ENCODE measurements at places on chromosomes 7 and 10.

DNA sequence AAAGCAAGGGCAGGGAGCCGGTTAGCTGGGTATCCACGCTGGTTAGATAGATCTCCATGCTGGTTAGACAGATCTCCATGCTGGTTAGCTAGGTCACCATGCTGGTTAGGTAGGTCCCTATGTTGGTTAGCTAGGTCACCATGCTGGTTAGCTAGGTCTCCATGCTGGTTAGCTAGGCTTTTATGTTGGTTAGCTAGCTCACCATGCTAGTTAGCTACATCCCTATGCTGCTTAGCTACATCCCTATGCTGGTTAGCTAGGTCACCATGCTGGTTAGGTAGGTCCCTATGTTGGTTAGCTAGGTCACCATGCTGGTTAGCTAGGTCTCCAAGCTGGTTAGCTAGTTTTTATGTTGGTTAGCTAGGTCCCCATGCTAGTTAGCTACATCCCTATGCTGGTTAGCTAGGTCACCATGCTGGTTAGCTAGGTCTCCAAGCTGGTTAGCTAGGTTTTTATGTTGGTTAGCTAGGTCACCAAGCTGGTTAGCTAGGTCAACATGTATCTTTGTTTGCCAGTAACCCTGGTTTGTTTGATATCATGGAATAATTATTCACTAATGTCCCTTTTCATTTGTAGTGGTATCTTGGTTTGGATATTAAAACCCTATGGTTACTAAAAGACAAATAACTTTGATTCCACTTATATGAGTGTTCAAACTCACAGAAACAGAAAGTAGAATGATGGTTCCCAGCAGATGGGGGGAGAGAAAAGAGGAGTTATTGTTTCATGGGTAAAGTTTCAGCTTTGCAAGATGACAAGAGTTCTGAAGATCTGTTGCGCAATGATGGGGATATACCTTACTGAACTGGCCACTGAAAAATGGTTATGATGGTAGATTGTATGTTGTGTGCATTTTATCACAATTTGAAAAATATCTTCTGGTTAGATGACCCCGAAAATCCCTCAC, 136.2 kb downstream of the PRPF18 start:
- DNase-seq, result no peak

DNA sequence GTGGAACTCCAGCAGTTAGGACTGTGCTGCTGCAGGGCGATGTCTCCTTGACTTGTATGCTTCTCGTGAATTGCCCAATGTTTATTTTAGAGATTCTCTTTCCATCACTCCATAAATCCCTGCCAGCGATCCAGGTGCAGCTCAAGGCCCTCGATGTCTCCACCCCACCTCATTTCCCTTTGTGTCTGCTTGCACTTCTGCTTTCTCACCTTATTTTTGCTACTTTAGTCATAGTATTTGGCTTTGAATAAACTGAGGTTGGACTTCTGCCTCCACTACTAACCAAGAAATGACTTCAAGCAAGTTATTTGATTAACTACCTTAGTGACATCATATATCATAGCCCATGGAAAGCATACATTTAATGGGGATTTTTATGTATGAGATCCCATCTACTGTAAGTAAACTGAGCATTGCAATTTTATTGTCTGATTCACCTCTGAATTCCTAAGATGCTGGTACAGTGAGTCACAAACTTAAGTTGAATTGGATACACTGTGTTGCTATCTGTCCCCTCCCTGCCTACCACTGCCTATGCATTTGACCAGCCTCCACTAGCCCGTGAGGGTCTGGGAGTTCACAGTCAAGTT, 255.8 kb downstream of the ABCA13 start:
- DNase-seq, result peak; percentile 13

DNA sequence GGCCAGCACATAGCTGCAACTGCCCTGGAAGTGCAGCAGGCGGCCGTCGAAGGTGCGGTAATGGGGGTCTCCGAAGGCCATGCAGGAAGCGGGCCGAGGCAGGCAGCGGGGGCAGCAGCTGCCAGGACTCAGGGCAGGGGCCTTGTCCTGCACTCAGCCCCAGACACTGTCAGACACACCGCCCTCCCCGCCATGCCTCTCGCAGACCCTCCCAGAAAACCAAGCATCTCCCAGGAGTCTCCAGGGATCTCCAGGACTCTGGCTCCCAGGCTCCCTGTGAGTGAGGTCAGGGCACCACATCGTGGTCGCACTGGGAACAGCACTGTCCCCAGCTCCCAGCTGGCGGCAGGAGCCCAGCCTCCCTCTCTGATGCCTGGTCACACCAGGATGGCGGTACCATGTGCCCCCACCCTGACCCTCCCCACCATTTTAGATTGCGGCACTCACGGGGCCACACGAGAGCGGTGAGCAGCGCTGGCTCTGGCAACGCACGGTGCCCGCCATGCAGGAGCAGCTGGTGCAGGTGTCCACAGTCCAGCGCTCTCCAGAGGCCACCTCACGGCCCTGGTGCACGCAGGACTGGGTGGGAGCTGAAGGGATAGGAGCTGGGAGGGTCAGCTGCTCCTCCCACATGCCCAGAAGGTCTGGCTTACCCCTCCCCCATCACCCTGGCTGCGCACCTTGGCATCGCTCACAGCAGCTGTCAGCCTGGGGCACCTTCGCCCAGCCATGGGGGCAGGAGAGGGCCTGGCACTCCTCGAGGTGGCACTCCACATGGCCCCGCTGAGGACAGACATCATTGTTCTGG, 17.5 kb downstream of the ATP6V1F start:
- DNase-seq, result peak; percentile 97

DNA sequence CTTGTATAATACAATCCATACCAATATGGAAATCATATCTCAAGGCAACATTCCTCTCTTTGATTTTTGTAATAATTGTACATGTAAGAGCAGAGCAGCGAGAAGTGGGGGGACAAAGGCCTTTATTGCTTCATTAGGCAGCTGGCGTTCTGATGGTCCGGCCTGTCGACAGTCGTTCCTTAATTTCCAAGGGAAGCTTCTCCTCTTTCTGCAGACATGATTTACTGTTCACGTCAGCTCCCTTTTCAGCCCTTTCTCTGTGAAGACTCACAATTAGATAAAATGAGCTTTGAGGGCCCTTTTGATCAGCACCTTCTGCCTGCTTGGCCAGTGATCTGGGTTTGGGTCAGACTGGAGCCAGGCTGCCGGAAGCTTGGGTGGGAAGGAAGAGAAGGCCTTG, 65.6 kb upstream of the CTBP2 start:
- no peak for DNase-seq

- no peak for DNase-seq
Observed at GRCh38 chr10:89165923-89166322, 41.2 kb downstream of the CH25H start.

DNA sequence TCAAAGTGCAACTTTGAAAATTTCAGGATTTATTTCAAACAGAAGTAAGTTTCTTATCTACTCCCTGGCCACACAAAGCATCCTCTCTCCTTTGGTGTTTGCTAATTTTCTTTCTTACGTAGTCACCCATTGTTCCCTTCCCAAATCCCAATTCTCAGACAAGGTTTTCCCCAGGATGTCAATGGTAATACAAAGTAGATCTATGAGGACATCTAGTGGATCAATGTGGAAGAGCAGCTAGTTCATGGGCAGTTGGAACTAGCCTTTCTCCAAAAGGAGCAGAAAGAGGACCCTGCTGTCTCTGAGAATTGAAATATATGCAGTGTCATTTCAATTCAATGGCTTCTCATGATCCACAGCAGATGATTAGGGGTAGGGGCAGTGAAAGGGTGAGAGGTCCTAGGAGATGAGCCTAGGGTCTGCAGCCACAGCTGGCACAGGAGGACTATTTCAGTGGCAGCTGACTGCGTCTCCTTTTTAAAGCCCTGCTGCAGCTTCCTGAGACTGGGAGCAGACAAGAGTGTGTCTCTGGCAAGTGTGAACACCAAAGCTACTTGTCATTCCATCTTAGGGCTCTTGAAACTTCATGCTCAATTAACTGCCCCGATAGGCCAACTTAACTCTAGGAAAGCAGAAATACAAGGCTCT, 632.6 kb downstream of the KCNMA1 start:
- peak; percentile 42 for DNase-seq

GRCh38 chr10:44908066-44908749, 2.9 kb upstream of the TMEM72 start:
- DNase-seq, result no peak

DNA sequence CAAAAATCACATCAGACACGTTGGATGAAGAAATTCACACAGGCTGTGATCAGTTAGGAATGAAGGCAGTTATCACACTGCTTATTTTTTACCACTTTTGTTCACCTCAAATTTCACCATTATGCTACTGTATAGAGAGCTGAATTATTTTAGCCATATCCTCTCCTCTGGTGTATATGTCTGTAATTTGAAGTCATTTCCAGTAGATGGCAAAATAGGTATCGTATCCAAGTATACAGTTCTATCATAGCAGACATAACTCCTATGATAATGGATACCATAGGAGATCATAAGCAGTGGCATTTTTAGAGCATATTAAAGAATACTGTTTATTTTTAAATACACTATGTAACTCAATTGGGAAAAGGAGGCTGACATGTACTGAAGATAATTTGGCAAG, 909.7 kb downstream of the DNAJB9 start:
- DNase-seq, result no peak

- DNase-seq, result no peak
Observed at GRCh38 chr7:36840904-36841303, 116.6 kb upstream of the AOAH start.

- DNase-seq, result no peak
Observed at GRCh38 chr10:50550291-50550839, 73.4 kb downstream of the SGMS1 start.

DNA sequence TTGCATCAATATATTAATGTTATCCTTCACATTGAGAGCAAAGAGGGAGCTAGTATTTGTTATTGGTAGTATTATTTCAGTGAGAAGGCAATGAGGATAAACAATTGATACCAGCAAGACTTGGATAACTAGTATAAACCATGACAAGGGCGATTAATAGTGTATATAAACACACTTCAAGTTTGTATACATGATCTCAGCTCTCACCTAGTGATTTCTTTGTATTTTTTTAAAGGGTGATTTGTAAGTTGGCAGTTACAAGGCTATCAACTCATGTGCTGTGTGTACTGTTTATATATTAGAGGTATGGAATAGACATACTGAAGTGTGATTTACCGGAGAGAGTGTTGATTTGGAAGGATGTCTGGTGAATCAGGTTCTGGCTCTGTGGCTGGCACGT, 88.0 kb downstream of the SNX10 start:
- no peak for DNase-seq

DNA sequence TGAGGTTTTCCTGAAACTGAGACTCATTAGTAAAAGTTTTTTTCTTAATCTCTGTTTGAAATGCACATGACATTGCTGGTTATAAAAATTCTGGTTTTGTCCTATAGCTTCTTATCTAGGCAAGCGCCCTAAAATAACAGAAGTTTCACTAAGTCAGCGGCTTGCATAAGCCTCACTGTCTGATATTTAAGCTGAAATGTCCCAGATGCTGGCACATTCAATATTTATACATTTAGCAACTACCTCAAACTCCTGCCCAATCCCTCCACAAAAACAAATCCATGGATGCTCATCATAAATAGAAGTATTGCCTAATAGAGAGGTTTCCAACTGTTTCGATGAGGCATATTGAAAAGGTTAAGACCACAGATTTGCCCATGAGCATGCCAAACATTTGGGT, 83.1 kb upstream of the EGR2 start:
- DNase-seq, result no peak

DNA sequence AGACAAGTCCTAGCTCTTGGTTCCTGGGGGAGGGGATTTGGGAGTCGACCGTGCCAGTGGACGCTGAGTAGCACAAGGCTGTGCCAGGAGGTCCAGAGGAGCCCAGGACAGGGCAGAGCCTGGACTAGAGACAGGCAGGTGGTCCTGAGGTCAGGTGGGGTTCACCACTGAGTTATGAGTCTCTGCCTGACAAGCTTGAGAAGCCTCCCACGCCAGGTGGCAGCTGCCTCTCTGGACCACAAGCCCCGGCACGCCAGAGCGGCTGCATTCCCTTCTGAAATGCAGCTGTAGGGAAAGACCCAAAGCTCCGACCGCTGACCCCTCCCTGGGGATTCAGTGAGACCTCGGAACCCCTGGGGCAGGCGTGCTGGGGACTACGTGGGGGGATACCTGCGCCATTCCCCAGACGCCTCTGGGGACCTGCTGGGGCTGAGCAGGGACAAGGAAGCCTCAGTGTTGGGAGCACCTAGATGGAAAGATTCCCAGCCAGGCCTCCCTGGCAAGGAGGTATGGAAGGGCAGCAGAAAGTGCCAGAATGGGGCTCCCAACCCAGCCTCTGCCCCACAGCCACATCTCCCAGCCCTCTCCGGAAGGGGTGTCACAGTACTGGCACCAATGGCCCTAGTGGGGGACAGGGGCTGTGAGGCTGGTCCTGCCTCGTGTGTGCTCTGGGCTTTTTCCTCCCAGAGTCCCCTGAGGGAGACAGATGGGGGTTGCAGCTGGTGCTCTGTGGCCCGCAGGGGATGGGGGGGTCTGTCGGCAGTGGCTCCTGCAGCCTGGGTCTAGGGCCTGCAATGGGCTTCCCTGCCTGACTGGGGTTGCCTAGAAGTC, 29.0 kb downstream of the PDGFA start:
- no peak for DNase-seq

DNA sequence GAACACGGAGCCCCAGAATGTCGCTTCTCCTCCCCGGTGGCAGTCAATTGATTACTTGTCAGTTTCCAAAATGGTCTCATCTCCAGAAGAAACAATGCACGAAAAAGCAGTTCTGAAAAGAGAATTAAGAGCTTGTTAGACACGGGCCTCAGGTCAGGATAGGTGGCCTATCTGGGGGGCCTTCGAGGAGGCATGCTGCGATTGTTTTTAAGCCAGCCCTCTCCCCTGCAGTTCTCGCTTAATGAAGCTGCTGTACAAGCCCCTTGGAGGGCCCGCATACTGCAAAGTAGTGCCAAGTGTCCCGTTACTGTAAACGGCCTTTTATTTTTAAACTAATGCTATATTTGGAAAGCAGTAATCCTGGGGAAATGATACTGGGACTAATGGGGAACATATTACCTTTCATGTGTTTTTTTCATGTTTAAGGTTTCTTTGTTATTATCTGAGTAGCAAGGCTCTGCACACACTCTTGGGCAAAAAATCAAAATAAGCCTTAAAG, 114.8 kb upstream of the TCF7L2 start:
- no peak for DNase-seq

GRCh38 chr7:149005427-149006344, 22.6 kb downstream of the PDIA4 start:
- peak; percentile 67 for DNase-seq

DNA sequence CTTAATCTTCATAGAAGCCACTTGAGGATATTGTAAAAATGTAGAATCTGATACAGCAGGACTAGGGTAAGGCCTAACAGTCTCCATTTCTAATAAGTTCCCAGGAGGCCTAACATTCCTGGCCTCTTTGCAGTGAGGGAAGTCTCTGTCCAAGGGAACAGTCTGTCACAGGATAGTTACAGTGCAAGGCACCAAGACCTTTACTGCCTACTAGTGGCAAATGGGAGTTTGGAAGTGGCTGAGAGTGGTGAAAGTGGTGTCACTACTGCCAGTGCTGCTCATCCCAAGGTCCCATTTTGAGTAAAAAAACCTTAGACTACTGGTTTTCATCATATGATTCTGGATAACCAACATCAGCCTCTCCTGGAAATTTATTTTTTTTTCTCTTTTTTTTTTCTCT, 619.5 kb upstream of the SEMA3D start:
- no peak for DNase-seq

Data from COLO829 (cell line).